ENCODE measurements at places on chromosomes 5 and 9. TPM values are rescaled to one million over a fixed set of nuclear protein-coding genes. Genes with fewer than 3 reads are reported as not detected.

The ORM2 gene
- not detected for polyA plus RNA-seq

The CDH18 gene
- not detected for polyA plus RNA-seq

The BTNL8 gene
- polyA plus RNA-seq: not detected

The GDA gene
- not detected for polyA plus RNA-seq

The GNAQ gene
- polyA plus RNA-seq: 18.4 TPM

The SLC34A3 gene
- not detected for polyA plus RNA-seq

The KIF4B gene
- polyA plus RNA-seq: not detected

The BSPRY gene
- 0.24 TPM for polyA plus RNA-seq
